ENCODE measurements at places on chromosomes 3 and 15. TPM values are rescaled to one million over a fixed set of nuclear protein-coding genes. Genes with fewer than 3 reads are reported as not detected.

Gene KLHL40
- total RNA-seq = not detected

DNA sequence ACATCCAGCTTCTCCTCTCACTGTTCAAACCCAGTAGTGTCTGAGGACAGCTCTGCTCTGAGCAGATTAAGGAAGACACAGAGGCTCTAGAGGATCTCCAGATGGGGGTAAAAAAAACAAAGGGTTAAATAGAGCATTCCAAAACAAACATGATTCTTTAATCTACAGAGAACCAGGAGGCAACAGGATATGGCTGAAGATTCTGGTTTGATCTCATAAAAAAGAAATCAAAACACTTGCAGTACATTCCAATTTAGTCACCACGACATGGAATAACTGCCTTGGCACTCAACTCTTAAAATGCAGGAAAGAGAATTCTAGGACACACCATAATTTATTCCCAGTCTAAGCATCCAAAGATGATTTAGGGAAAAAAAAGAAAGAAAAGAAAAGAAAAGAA lies 32.0 kb downstream of the TM4SF4 start:
- no peak for DNase-seq

DNA sequence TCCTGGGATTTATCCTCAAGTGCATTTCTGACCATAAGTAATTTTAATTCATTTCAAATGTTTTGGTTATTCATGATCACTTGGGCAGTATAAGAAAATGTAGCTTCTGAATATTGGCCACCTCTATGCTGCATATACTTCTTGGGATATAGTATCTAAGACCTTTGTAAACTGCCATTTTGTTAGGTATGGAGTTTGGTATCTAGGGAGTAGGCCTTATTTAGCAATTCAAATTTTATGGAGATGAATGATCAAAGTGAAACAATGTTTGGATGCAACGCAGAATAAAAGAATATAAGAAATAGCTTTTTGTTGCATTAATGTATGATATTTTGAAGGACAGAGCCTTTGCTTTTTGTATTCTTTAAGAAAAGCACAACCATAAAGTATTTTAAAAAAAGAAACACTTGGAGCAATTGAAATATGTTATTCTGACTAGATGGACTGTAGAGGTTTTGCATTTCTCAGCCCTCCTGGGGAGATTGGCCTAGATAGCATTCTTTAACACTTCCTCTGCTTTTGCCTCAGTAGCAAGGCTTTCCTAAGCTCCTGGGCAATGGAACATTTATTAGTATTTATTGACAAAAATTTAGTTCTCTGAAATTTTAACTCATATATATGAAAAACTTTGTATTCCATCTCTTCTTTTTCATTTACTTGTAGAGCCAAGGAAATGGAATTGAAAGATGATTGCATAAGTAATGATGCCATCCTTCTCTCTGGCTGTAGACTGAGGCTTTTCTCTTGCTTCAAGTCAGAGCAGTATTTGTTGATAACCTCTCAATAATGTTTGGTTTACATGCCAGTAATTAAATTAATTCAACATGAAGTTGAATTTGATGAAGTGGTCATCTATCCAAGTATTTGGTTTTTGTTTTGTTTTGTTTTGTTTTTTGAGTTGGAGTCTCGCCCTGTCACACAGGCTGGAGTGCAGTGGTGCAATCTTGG lies 61.8 kb upstream of the UTS2B start:
- DNase-seq = no peak

- DNase-seq = no peak
Observed at GRCh38 chr3:102174832-102175374, 259.9 kb upstream of the ZPLD1 start.

Gene GLT8D1
- 36.9 TPM for total RNA-seq

- DNase-seq = no peak
Observed at GRCh38 chr3:159776779-159777178, 211.9 kb upstream of the IL12A start.

DNA sequence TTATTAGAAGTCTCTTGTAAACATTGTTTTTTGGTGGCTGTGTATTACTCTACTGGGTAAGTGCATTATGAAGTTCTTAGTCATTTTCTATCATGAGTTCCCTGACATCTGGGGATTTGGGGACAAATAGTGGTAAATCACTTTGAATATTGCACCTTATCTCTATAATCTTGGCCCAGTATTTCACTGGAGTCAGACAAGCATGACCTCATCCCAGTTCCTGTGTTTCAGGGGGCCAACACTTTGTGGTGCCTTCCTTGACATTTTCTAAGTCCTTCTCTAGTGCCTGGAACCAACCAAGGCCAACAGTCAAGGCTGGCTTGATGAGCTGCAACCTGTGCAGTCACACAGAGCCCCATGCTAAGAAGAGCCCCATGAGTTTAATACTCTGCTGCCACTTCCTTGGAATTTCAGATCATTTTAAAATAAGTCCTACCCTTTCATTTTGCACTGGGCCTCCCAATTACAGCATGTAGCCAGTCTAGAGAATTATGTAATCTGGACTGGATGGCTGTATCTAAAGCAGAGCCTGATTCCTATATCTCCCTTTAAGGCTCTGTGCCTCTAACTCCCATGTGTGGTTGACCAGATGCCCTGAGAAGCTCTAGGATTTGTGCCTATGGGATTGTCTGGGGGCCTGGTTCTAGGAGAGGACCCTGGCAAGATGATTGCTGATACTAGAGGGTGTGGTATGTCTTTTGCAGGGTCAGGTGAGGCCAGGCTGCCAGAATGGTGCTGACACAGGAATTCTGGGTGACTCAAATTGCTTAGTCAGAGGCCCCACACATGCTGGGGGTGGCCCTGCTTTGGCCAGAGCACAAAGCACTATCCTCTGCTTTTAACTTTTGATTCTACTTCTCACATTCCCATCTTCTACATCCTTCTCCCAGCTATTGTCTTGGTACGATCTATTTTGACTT lies 319.6 kb upstream of the TBC1D5 start:
- DNase-seq = no peak

DNA sequence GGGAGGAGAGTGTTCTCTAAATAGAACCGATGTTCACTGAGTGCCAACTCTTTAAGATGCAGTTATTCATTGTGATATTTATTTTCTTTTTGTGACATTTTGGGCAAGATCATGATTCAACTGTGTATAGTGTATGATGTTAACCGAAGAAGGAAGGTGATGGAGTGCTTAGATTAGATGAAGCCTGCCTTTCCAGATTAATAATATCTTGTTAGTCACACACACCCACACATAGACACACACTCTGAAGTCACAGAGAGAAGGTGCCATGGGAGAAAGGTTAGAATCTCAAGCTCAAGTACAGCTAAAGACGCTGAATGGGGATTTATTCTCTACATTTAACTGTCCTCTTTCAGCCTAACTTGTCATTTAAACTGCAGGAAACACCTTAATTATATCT lies 77.0 kb downstream of the SLC9A9 start:
- DNase-seq = no peak

Gene CNTN4
- total RNA-seq = not detected

GRCh38 chr3:123111640-123112039 lies 44.8 kb downstream of the PDIA5 start:
- DNase-seq = no peak

- peak; percentile 73 for DNase-seq
Observed at GRCh38 chr15:75067123-75067830, 43.9 kb downstream of the PPCDC start.

DNA sequence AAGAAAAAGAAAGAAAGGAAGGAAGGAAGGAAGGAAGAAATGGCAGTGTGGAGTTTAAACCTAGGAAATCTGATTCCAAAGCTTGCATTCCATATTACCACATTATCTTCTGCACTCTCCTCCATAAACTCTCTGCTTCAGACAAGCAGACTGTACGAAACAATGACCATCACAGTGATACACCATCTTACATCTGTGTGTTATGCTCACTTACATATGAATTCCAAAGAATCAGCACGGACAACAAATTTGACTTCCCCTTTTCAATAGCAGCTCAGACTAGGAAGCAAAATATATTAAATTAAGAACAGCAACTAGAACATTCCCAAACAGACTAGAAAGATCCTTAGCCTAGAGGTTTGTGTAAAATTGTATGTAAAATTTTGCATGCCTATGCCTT lies 18.0 kb upstream of the PPM1L start:
- no peak for DNase-seq

GRCh38 chr3:2770451-2770850 lies 339.7 kb downstream of the IL5RA start:
- DNase-seq = no peak

Gene ITGA11
- 0.56 TPM for total RNA-seq

DNA sequence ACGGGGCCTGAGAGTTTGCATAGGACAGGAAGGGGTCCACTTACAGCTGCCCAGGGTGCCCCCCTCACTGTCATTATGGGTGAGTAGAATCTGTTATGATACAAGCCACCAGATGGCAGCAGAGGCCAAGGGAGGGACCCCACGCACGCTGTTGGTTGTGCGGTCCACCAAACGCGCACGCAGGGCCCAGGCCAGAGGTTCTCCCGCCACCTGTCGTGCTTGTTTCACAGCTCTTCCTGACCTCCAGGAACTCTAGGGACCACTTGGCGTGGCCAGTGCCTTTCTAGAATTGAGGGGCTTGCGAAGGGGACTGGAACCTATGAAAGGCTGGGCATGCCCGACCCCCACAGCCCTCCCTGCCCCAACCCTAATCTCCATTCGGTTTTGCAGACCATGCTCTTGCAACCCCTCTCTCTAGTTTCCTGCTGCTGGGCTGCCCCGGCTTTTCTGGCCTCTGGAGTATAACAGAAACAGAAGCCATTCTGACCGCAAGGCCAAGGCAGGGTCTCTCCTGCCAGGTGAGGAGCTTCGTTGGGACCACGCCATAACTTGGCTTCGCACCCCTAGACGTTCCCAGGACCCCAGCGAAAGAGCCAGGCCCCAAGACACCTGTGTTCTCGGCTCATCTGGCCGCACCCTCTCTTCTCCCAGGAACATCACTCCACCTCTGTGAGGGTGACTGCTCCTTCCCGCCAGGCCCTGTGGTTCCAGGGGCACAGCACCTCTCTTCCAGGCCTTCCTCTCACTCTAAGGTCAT lies 46.0 kb downstream of the ALDH1L1 start:
- peak; percentile 58 for DNase-seq
